Putamen (tissue), 1 donor: ENCODE measurements at places on chromosomes 12 and 14.

DNA sequence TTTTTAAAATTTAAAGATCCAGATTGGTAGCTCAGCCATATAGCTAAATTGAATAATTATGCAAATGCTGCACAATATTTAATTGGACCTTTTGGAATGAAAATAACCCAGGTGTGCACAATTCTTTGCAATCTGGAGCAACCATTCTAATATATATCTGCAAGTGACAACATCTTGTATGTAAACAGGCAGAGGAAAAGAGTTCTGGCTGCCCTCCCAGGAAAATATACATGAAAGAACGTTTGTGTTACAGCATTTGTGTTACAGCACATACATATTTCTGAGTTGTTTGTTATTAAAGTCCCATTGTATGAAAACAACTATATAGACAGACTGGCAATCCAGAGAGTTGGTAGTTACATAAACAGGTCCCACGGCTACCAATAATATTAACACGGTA, 377.5 kb downstream of the DIO2 start:
- no peak for DNase-seq

- no peak for DNase-seq
Observed at GRCh38 chr12:4564818-4565217, 2.8 kb downstream of the DYRK4 start.

DNA sequence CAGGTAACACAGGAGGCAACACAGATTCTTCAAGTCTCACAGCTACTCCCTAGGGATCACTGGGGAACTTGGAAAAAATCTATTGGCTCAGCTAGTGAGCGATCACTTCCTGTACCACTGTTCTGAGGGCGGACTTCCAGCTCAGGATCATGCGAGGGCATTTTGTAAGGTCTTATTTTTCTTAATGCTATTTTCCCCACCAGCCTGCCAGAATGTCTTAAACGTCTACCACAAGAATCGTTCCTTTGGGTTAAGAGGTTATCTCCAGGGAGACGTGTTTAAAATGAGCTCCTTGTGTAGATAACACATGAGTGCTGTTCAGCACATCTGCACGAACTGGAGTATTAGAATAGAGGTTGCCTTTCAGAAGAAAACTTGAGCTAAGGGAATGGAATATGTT, 162.6 kb downstream of the ETNK1 start:
- no peak for DNase-seq

GRCh38 chr14:95346820-95347219, 27.1 kb upstream of the CLMN start:
- DNase-seq = no peak

DNA sequence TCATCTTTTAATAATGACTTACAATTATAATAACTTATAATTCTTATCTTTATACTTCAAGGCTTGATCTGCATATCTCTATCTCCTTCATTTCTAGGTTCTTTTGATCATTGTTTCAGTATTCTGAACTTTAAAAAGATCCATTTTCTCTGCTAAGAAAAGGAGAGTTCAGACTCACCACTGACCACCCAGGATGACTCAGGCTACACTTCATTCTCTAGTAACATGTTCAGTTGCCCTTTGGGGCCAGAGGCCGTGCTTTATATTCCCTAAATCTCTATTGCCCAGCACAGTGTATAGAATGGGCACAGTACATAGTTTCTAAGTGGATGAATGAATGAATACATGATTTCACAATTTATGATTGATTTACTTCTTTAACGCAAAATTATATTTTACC, 268.7 kb downstream of the AKAP6 start:
- DNase-seq = no peak

GRCh38 chr14:74647061-74647677, 35.1 kb upstream of the LTBP2 start:
- no peak for DNase-seq

DNA sequence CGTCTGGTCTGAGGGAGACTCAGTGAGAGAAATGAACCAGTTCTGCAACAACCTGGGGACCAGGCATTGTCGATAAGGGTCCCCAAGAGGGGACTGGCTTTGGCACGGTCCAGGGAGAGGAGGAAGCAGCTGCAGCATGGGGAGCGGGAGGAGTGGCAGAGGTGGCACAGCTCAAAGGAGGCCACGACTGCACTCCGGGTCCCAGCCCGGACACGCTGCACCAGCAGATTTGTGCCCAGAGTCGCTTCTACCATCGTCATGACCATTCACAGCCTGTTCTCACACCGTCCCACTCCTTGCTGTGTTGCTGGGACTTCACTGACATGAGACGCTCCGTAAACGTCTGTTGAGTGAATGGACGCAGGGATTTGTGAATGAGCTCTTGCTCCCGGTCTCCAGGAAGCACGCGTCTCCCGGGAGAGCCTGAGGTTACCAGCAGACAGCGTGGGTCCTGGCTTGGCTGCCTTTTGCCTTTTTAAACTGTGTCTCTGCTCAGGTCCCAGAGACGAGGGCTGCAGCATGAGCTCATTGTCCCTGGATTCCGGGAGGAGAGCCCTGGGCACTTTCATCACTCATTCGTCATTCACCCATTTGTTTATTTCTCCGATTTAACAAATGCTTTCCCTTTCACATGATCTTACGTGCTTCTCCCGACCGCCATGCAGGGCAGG, 137.0 kb downstream of the PIWIL1 start:
- no peak for DNase-seq

DNA sequence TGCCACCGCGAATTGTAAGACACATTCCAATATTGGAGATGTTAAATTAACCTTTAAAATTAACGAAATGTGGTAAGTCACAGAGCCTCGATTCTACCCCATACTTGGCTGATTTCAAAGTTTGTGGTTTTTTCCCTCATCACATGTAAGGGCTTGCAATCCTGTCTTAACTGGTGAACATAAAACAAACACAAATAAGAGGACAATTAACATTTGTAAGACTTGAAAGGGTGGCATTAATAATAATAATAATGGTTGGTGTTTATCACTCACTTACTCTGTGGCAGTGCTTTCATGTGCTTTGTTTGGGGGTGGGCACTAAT, 26.6 kb downstream of the PPFIBP1 start:
- no peak for DNase-seq

- DNase-seq = no peak
Observed at GRCh38 chr14:68936980-68937379, 42.1 kb downstream of the ACTN1 start.

DNA sequence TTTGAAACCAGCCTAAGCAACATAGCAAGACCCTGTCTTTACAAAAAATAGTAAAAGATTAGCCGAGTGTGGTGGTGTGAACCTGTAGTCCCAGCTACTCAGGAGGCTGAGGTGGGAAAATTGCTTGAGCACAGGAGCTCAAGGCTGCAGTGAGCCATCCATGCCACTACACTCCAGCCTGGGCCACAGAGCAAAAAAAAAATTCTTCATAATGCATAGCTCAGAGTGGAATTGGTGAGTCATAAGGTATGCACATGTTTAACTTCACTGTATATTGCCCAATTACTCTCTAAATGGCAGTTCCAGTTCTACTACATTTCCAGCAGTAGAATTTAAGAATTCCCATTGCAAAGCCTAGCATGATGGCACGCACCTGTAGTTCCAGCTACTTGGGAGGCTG, 26.8 kb upstream of the CLIP1 start:
- no peak for DNase-seq

DNA sequence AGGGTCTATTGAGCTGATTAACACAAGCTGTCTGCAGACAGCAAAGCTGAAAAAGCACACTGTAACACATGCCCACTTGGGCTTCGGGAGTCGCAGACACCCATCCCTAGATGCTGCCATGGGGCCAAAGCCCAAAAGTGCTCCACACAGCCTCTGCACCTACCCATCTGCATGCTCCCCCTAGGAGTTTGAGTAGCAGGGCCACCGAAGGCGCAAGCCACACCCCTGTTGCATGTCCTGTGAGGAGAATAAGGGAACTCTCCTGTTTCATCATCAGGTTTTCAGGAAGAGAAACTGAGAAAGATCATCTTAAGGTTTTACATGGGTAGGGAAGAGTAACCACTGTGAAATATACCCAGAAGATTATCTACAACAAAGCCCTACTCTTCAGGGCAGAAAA, 5.6 kb upstream of the ST8SIA1 start:
- no peak for DNase-seq

GRCh38 chr12:49279706-49280159, 14.9 kb downstream of the TUBA1C start:
- DNase-seq = no peak

GRCh38 chr12:70427611-70428010, 61.5 kb downstream of the KCNMB4 start:
- DNase-seq = no peak
